ENCODE measurements at places on chromosomes 2 and 18.

- DNase-seq: no peak
These were observed 62.9 kb downstream of the MEMO1 start for GRCh38 chr2:31947871-31948270.

DNA sequence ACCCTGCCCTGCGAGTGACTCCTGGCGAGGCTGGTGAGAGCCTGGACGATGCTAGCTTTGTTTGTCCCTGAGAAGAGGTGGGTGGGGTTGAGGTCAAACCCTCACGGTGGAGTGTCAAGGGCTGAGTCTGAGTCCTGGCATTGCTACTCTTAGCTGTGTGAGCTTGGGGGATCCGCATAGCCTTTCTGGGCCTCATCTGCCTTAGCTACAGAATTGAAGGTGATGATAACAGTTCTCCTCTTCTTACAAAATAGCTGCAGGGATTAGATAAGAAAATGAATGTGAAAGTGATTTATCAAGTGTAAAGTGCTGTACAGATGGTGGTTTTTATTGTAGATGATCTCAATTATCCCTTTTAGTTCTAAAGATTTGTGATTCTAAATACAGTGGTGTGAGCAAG is 144.6 kb downstream of the LPIN1 start:
- no peak for DNase-seq

DNA sequence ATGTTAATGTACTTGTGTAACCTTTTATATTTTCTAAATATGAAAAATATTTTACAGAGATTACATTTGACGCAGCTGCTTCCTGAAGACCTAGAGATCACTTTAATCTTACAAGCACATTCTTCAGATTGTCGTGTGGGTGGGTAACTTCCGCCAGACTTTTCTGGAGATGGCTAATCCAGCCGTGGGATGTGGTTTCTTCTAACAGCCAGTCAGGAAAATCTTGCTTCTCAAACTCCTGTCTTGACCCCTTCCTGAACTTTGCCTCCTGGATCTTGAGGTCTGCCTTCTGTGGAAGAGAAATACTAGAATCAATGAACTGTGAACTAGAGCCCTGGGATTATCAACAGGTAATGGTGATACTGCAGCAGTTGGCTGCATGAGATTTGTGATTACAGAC is 401.6 kb upstream of the TNP1 start:
- no peak for DNase-seq

- DNase-seq: no peak
These were observed 2.4 kb upstream of the MTA3 start for GRCh38 chr2:42566025-42566424.

DNA sequence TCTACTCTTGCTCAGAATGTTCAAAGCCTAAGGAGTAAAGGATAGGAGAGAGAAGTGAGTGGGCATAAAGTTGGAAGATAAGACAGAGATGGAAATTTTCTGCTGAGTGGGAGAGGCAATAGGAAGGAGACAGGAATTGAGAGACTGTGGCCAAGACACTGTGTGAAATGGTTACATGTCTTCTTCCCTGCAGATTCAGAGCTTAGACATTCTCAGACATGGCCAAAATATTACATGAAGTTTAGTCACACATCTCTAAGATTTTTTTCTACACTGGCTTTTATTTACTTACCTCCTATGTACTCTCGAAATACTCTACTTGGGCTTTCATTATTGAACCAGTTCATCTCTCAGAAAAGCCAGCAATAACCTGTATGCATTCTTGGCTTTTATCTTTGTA is 363.0 kb upstream of the FANCL start:
- DNase-seq: no peak

DNA sequence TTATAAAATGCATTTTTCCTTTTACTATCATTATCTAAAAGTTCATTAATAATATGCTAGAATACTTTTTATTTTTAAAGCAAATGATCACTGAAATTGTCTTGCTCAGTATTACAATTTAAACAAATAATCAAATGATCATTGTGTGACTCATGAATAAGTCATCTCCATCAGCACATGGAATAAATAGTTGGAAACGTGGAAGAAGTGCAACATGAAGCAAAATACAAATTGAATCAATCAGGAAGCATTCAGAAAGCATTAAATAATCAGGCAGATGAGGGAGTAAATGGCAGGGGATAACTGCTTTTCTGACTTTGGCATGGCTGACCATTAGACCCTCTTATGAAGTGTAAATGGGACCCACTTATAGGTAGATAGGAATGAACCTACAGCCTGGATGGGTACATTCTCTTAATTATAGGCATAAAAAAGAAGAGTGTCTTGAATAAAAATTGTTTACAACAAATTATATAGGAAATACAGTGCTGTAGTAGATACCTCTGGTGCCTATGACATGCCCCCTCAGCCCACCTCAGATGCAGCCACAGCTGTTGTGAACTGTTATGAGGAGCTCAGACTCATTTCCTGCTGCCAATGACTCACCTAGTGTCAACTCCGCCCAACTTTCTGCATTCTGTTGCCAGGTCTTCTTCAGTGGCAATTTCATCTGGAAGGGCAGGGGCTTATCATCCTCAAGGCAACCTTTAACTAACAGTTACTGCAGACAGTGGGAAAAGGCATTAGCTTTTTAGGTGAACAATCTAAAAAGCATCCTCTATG is 936.0 kb downstream of the TRIB2 start:
- no peak for DNase-seq
